Activated T-helper 2 cell treated with anti-CD3 and anti-CD28 coated beads, Interferon-gamma antibody, Interleukin-2, Interleukin-4, amounts not matched to agents 10 μg/mL and 5 μg/mL and 100 μg/mL, durations not matched to agents 14 hours and 24 hours and 36 hours (primary cell): ENCODE measurements at places on chromosomes 16 and 17. TPM values are rescaled to one million over a fixed set of nuclear protein-coding genes. Genes with fewer than 3 reads are reported as not detected.

The PRAC1 gene
- not detected in 2 replicates for total RNA-seq

The HOXB8 gene
- total RNA-seq = not detected in 2 replicates

The METRNL gene
- 71.0 and 74.7 TPM in 2 replicates for total RNA-seq

The MMP25 gene
- total RNA-seq = 7.7 TPM in 2 replicates

The CBLN1 gene
- total RNA-seq = not detected in 2 replicates

The CNTNAP1 gene
- total RNA-seq = 1.3 and 2.4 TPM in 2 replicates

The MYL11 gene
- total RNA-seq = 3.4 and 4.3 TPM in 2 replicates

The TEKT1 gene
- not detected in 2 replicates for total RNA-seq

DNA sequence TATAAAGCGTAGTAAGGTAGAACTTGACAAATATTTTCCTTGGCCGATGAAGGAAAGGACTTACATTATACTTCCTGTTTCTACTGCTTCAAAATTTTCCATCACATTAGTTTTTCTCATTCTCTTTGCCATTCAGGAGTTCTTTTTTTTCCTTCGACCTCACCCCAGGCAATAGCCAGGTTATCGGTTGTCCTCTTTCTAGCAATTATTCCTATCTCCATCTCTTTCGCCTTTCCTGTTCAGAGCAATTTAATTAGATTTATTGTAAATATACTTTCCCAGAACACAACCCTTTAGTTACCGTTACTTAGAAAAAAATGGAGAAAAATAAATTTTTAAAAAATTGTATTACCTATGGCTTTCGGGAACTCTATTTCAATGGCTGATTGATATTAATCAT lies 205.2 kb downstream of the KCNJ2 start:
- no peak for DNase-seq

DNA sequence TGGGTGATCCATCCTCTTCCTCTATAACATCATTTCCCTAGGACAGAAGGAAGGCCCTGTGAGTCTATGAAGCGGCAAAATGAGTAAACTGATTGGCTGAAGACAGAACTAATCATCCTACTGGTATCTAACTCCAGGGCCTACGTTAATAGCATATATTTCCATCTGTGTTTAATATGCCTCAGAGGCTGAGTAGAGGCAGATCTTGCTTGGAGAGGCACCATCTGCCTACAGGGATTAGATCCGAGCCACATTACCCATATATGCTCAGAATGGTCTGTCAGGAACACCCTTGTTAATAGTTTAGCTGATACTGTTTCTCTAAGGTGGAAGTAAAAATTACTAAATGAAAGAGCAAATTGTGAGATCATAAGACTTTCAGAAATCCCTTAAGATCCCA lies 13.2 kb upstream of the FOXJ1 start:
- DNase-seq = no peak

DNA sequence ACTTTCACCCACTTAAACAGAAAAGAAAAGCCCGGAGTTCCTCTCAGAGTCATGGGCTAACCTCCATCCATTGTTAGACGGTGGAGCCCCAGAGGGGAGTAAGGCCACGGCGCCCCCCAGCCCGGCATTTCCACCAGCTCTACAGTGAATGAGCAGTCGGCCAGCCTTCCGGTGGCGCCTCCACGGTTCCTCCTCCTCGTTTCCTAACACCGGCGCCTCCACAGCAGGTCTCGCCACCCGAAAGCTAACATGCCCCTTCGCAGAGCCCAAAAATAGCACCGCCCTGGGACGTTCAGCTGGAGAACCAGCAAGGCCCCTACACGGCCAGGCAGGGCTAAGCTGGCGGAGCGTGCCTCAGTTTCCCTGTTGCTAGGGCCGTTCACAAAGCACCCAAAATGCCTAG lies 858 bp downstream of the MMD start:
- DNase-seq = no peak

GRCh38 chr17:7711051-7711755 lies 6.2 kb downstream of the EFNB3 start:
- DNase-seq = no peak

DNA sequence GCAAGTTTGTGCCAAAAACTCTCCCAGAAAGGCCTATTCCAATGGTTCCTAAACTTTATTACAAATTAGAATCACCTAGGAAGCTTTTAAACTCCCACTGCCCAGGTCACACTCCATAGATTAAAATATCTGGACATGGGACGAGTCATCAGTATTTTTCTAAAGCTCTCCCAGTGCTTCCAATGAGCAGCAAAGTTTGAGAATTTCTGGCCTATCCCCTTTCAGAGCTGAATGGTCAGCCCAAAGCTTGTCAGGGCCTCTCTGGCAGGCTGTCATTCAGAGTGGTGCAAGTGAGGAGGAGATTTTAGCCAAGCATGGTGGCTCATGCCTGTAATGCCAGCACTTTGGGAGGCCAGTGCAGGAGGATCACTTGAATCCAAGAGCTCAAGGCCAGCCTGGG lies 2.4 kb downstream of the BCL6B start:
- DNase-seq = no peak

DNA sequence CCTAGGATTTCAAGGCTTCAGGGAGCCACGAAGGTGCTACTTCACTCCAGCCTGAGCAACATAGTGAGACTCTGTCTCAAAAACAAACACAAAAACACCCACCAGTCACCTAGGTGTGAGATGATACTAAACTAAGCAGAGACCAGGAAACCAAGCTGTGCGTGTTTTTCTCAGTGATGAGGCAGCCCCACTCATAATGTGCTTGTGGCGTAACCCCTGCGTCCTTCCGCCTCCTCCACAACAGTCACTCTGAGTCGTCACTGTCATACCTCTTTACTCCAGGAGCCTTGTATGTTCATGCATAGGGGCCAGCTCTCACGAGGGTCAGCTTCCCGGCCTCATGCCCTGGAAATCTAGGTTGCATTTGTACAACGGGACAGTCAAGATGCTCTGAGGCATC lies 31.1 kb upstream of the SLC47A1 start:
- peak; percentile 12 for DNase-seq

DNA sequence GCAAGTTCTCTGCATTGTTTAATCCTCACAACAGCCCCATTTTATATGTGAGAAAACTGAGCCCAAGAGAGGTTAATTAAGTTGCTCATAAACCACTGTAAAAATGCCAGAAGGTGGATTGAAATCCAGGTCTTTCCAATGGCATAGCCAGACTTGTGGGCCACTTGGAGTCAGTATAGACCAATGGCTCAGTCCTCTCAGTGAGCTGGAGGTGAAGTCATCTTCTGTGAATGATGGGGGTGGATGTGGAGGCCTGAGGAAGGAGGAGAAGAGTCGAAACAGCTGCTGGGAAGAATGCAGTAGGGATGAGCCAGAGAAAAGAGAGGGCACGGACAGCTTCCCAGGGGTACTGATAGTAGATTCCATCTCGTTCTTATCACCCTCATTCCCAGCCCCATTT lies 213.4 kb downstream of the SOX9 start:
- no peak for DNase-seq

DNA sequence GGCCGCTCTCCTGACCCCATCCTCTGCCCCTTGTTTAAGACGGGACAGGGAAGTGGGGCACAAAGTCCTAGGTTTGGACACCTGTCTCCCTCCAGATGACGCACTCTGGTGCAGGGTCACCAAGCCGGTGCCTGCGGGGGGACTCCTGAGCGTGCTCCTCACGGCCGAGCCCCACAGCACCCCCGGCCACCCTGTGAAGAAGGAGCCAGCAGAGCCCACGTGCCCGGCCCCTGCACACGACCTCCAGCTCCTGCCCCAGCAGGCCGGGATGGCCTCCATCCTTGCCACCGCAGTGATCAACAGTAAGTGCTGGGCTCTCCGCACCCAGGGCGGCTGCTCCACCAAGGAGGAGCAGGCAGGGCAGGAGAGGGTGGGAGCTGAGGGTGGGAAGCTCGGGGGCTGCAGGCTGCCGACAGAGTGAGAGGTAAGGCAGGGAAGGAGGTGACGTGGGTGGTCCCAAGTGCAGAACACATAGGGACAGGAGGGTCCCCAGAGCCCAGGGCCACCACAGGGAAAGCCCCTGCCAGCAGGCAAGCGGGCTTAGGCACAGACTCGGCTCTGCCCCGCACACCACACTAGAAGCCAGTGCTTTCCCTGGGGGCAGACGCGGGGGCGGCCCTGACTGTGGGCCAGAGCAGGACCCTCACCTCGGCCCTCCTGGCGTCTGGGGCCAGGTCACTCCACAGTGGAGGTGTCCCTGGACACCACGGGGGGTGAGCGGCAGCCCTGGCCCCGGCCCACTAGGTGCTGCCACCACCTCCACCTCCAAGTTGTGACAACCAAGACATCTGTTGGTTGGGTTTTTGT lies 42.1 kb upstream of the ZC3H18 start:
- DNase-seq = no peak

- DNase-seq = no peak
These were observed 18.5 kb downstream of the MRPL45 start for GRCh38 chr17:38315497-38315896.

DNA sequence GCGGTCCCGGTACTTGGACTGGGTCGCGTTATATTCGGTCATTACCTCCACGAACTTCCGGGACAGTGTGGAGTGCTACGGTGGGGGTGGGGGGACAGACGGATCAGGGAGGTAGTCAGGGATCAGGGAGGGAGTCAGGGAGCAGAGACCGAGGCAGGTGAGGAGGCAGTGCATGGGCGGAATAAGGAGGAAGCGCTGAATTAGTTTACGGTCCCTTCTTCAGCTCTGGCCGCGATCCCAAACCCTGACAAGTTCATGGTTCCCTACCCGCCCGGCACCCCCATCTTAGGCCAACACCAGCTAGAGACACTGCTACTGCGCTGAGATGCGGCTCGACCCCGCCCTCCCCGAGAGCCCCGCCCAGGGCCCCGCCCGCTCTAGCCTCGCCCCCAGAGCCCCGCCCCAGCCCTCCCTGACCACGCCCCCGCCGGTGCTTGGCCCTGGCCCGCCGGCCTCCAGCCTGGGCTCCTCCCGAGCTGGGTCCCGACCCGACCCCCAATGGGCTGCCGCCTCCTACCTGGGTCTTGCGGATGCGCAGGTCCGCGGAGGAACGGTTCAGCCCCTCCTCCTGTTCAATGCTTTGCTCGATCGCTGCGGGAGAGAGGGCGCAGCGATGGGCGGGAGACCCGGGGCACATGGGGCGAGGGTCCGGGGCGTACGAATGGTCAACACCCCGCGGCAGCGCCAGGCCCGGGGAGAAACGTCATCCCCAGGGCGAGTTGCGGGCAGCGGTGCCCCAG lies 12.1 kb downstream of the HSD3B7 start:
- peak; percentile 67 for DNase-seq

DNA sequence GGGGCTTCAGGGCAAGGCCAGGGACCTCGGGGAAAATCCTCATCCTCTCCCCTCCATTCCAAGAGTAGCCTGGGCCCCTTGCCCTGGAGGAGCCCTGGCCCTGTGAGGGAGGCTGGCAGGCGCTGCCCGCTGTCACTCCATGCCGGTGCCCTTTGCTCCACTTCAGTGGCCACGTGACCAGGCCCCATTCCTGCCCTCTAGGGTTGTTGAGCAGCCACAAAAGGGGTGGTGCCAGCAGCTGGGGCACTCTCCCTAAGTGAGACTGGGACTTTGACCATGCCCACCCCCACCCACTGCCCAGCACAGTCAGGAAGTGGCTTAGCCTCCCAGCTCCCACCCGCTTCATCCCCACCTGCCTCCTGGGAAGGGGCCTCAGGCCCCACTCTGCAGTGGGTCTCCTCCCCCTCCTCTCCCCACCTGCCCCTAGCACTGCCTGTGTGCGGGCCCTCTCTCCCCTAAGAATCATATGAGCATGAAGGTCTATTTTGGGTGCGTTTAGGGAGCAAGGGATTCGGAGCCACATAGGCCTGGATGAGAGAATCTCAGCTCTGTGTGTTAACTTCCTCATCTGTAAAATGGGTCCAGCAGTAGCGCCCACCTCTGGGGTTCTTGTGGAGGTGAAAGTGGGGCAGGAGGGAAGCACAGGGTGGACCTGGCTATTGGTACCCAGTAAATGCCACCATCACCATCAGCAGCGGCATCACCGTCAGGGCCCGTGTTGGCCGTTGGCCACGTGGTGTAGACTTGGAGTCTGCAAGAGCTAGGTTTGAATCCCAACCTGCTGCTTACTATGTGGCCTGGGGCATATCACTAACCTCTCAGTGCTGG lies 7.2 kb downstream of the PDK2 start:
- DNase-seq = no peak

- no peak for DNase-seq
These were observed 52.1 kb upstream of the ZNF750 start for GRCh38 chr17:82891911-82892310.
